ENCODE measurements at places on chromosomes 5 and 9.

DNA sequence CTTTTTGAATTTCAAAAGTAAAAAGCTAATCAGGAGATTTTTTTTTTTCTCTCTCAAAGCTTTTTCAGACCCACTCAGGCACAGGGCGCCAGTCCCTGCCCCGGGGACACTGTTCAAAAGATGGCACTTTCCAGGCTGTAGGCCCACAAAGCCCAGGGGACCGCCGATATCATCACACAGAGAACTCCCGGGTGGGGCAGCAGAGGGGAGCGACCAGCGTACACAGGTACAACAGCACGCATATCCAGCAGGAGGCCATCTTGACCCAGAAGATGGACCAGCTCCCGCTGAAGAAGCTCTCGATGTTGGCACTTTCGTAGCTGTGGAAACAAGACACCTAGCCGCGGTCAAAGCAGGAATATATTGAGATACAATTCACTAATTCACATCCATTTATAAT is 108.3 kb downstream of the THBS4 start:
- DNase-seq, result no peak

- no peak for DNase-seq
Observed at GRCh38 chr5:28766565-28767158, 1728.3 kb upstream of the CDH9 start.

DNA sequence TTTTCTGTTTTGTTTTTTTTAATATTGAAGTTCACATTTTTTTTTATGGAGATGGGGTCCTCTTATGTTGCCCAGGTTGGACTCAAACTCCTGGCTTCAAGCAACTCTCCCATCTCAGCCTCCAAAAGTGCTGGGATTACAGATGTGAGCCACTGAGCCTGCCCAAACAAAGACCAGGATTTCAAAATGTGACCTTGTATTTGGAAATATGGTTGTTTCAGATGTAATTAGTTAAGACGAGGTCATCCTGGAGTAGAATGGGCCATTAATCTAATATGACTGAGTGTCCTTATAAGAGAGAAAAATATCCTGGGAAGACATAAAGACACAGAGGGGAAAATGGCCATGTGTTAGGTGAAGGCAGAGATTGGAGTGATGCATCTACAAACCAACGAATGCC is 340.5 kb downstream of the RAB3C start:
- DNase-seq, result no peak

GRCh38 chr9:13459071-13459470 is 179.6 kb upstream of the MPDZ start:
- no peak for DNase-seq

DNA sequence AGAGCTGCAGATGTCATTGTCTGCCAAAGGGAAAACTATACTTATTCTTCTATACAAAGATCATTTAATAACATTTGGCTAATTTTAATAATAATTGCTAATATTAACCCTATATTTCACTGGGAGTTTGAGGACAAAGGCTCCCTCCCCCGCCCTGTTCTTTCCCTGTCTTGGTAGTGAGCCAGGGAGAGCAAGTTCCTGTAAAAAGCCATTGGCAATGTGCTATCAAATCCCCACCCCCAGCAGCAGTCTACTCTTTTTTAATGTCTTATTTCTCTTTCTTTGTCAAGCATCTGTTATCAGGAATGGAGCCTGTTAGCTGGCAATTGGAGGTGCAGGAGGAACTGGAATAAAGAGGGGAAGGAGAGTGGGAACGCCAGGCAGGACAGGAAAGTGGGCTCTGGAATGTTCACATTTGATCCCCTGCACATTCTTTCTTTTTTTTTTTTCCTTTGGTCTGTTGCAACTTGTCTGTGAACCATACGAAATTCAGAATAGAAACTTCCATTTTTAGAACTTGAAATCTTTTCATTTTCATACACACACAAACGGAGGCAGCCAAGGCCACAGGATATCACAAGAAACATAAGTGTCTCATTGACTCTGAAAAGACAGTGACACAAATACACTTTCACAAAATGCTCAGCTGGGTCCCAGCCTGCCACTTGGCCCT is 664.8 kb upstream of the ZNF608 start:
- DNase-seq, result no peak

- no peak for DNase-seq
Observed at GRCh38 chr5:437281-437771, 5.7 kb upstream of the EXOC3 start.

GRCh38 chr5:54362992-54363625 is 52.7 kb upstream of the ARL15 start:
- DNase-seq, result no peak

DNA sequence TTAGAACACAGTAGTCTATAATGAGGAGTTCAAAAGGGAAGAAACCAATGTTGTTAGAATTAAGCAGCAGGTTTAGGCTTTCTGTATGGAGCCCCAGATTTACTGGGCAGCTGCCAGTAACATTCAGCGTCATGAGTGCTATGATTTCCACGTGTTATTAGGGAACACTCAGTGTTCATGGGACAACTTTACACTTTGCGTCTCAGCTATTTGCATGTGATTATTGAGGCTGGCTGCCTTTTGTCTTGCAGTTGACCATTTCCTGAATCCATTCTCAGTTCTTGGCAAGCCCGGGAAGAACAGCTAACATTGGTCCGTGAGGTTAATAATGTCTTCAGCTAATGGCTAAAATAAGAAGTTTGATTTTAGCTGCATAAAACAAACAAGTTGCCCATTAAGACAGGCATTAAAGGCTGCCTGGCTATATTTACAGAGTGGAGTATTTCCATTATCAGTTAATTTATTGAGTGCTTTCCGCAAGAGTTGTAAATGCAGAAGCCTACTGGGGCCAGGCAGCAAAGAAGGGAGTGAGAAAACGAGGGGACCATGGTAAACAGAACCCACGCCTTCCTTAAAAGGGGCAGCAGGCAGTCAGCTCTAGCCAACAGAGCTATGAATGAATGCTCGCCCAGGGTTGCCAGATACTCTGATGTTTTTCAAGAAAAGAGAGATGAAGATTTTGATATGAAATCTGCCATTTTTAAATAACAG is 120.9 kb downstream of the PIP5K1B start:
- no peak for DNase-seq

GRCh38 chr9:94160594-94161501 is 76.6 kb downstream of the PTPDC1 start:
- no peak for DNase-seq

- no peak for DNase-seq
Observed at GRCh38 chr9:70933321-70933720, 188.1 kb downstream of the TRPM3 start.

DNA sequence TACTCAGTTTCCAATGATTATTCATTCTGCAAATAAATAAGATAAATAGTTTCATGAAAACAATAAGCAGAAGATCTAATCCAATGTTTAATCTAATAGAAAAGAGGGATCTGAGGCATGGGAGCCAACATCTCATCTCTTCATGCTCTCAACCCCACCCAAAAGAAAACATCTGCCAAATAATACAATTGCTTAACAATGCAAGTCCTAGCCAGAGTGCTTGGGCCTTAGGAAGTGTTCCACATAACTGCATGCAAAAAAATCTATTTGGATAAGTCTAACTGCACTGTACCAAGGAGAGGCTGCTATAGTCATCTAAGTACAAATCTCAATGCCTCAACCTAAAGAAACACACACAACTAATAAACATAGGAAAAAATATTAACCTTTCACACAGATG is 606.0 kb downstream of the CDH9 start:
- DNase-seq, result no peak

DNA sequence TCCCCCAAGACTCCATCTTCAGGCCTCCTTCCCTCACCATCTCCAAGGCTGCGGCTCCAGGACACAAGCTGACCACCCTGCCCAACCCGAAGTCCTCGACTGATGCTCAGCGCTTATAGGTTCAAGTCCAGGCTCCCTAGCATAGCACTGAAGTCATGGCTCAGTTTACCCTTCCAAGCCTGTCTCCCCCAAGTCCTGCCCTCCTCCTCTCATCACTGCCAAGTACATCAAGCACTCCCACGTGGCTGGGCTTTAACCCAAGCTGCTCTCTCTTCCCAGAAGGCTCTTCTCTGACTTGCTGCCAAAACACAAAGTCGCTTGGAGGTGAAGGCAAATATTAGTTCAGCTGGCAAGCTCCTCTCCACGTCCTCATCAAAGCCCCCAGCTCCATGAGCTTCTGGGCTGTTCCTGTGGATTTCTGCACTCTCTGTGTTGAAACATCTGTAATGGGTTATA is 22.1 kb upstream of the MARCHF6 start:
- no peak for DNase-seq

DNA sequence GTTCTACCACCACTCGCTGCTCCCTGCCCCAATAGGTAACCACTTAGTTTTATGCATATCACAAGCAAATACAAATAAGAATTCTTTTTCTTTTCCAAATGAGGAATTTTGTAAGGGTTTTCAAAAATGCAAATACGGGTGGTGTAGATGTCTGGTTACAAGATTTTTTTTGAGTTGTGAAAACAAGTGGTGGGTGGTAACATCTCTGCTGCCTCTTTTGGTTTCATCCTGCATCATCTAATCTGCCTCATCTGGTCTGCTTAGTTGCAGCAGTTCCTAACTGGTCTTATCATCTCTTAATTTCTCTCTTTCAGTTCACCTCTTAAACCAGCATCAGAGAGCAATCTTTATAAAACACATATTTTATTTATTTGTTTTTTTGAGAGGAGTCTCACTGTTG is 5.3 kb downstream of the NFX1 start:
- DNase-seq, result no peak

GRCh38 chr5:177987326-177987725 is 8.7 kb downstream of the PROP1 start:
- no peak for DNase-seq

- DNase-seq, result no peak
Observed at GRCh38 chr5:27437594-27438200, 399.3 kb upstream of the CDH9 start.

GRCh38 chr5:108749128-108749861 is 1.6 kb downstream of the FER start:
- no peak for DNase-seq

DNA sequence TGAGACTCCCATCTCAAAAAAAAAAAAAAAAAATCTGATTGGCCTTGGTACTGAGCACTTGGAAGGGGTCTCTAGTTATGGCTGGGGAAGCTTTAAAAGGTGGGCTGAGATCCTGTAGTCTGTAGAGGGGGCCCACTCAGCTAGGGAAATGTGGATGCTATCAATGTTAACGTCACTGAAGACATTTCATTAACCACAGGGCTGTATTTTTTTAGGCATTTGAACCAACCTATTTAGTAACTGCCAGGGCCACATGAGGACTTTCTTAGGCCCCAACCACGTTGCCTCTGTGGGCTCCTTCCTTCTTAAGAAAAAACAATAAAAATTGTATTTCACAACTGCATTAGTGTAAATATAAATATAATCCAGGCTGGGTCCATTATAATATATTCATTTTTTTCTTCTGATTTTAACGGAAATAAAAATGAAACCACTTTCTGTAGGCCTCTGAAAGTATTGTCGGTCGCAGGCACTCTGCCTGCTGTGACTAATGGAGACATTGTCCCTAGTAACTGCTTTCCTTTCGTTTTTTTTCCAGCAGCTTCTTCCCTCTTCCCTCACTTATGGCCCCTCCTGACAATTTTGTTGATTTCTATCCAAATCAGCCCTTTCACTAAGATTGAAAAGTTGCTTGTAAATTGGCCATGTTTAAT is 71.6 kb downstream of the GCNT1 start:
- DNase-seq, result no peak

- no peak for DNase-seq
Observed at GRCh38 chr5:79168031-79168430, 56.4 kb downstream of the BHMT start.

DNA sequence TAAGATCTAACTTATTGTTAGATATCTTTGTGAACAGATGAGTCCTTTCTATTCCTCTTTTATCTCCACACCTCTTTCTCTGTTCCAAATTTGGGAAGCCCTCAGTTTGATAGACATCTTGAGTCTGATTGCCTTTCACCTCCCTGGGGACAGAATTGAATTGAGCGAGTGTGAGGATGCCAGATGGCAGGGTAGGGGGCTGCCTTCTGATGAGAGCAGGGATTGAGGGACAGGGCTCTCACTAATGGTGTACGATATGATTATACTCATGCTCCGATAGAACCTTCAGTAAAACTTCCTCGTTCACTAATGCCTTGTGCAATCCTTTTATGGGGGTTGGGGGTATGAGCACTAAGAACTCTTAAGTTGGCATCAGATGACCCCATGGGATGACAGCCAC is 172.1 kb upstream of the DAP start:
- DNase-seq, result no peak

DNA sequence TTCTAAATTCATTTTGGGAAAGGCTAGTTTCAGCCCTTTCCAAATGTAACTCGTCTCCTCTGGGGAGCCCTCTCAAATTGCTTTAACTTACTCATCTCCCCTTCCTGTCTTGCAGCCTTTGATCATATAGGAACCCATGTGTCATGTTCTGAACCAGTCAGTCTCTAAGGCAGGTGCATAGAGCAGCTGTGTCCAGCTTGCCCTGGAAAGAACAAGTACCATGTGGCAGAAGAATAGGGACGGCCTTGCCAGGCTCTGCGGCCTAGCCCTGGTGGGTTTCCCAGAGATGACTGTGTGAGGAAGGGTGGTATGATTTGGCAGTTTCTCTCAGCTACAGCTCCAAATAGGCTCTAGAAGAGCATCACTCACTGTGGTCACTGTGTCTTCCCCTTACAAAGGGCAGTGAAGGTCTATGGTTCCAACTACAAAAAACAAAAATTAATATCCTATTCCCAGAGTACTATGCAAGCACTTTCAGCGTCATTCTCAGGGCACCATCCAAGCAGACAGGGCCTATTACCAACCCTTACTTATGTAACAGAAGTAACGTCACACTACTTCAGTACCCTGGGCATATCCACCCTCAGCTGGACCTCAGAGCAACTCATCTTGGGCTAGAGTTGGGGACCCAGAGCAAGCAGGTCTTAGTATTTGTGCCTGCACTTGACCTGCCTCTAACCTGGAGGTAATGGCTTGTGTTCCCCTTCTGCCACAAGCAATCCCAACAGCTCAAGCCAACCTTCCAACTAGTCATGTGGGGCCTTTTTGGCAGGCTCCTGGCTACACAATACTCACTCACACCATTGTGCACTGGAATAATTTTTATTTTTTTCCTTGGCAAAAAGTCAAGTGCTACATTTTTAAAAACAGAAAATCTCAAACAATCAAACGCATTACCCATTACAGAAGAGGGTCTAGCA is 37.2 kb upstream of the UBAP2 start:
- no peak for DNase-seq

DNA sequence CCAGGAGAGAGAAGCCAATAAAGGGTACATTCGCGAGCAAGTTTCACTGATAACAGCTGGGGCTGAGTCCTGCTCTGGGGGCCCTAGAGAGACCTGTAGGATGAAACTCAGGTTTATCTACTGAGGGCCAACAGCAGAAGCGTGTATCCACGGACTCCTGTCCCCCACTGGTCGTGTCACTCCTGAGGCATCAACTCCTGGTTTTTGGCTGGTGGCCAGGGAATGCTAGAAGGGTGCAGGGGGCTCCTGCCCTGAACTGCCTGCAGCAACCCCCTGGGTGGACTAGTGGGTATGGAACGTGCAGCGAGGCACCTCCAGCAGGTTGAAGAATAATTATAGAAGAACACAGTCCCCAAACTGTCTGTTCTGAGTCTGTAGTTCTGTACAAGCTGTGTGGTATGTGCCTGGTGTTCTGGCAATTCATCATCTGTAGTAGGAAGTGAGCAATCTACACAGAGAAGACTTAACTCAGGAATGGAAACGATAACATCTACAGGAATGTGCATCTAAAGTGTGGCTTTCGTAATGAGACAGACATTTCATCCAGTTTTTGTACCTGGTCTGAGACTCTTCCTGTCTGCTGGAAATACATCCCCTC is 64.5 kb upstream of the GNA14 start:
- no peak for DNase-seq

- no peak for DNase-seq
Observed at GRCh38 chr9:129455151-129455995, 165.5 kb downstream of the C9orf50 start.

GRCh38 chr9:70362952-70363351 is 51.5 kb downstream of the KLF9 start:
- DNase-seq, result no peak

GRCh38 chr9:113186137-113186755 is 34.8 kb downstream of the FKBP15 start:
- no peak for DNase-seq
